Thyroid gland (tissue), 4 donors: ENCODE measurements at places on chromosomes 6 and 20. TPM values are rescaled to one million over a fixed set of nuclear protein-coding genes. Genes with fewer than 3 reads are reported as not detected.

DNA sequence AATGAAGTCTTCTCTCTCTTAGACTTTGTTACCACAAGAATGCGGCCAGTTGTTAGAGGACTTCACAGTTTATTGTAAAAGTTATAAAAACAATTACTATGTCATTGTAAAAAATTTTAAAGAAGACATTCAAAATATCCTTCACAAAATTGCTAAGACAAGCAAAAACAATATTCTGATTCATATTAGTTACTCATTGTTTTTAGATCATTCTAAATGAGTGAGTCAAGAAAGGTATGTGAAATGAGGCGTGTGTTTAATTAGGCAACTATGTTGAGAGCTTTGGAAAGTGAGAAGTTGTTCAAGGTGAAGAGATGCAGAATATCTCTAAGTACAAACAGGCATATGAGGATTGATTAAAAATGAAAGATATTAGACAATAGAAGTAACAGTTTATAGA lies 875.3 kb downstream of the EYS start:
- no peaks in the 10 kb centered on the region for H3K27me3 ChIP-seq
- H3K27ac ChIP-seq, result no peak overlapping the region
- H3K4me3 ChIP-seq, result no peak overlapping the region
- DNase-seq, result no peak
- H3K36me3 ChIP-seq, result no peaks in the 10 kb centered on the region

SYCP2 gene
- total RNA-seq, result 6.9 TPM

DNA sequence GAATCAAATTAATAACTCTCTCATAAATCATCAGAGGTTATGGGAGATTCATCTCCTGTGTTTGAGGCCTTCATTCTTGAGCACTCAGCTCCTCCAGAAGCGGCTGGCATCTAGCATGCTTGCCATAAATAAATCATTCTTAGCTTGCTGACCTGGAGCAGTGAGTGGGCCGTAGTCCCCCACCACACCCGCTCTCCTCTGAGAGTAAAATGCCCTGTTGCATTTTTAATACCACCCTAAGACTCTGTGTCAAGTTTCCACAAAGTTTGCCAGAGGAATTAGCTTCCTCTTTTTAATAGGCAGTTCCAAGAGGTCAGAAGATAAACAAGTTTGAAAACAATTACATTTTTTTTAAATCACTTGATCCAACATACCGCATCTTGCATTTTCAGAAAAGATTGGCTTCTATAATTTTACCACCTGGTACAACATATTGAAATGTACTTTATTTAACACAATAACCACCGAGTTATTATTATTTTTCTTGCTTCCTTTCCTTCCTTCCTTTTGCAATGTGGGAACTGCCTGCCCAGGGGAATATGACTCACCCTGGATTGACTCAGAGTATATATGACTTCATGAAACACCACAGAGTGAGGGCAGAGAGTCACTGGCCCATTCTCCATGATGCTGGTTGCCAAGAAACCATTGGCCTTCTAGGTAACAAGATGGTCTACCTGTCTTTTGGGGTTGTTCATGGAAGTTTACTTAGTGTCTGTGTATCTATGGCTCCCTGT lies 29.4 kb upstream of the CLIC5 start:
- no peaks in the 10 kb centered on the region for H3K36me3 ChIP-seq
- no peak overlapping the region for H3K27ac ChIP-seq
- H3K4me3 ChIP-seq, result no peak overlapping the region
- H3K27me3 ChIP-seq, result no peaks in the 10 kb centered on the region
- no peak for DNase-seq

SLC17A2 gene
- total RNA-seq, result not detected

- H3K36me3 ChIP-seq, result no peaks in the 10 kb centered on the region
- no peak overlapping the region for H3K27ac ChIP-seq
- no peaks in the 10 kb centered on the region for H3K27me3 ChIP-seq
- no peak overlapping the region for H3K4me3 ChIP-seq
- no peaks in the 10 kb centered on the region for H3K4me1 ChIP-seq
These were observed 217.3 kb upstream of the PREP start for GRCh38 chr6:105619971-105620741.
